ENCODE measurements at places on chromosomes 4 and X.

GRCh38 chr4:67452100-67452845, 93.0 kb downstream of the CENPC start:
- DNase-seq: no peak

DNA sequence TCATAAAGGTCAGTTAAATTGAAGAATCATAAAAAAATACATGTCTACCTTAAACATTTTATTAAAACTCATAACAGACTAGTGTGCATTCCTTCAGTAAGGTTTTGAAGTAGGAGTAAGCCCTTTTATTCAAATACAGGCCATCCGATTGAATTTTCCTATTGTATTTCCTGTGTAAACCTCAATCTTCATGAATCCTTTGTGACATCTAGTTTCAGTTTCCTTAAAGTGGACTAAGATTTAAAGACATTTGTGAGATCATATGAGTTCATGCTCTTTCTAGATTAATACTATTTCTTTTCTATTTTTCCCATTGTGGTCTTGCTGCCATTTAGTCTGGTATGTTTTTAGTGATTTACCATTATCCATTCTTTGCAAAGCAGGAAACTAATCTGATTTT, 644.7 kb upstream of the BOD1L1 start:
- DNase-seq: no peak

GRCh38 chr4:183478123-183478522, 26.7 kb upstream of the ING2 start:
- no peak for DNase-seq

DNA sequence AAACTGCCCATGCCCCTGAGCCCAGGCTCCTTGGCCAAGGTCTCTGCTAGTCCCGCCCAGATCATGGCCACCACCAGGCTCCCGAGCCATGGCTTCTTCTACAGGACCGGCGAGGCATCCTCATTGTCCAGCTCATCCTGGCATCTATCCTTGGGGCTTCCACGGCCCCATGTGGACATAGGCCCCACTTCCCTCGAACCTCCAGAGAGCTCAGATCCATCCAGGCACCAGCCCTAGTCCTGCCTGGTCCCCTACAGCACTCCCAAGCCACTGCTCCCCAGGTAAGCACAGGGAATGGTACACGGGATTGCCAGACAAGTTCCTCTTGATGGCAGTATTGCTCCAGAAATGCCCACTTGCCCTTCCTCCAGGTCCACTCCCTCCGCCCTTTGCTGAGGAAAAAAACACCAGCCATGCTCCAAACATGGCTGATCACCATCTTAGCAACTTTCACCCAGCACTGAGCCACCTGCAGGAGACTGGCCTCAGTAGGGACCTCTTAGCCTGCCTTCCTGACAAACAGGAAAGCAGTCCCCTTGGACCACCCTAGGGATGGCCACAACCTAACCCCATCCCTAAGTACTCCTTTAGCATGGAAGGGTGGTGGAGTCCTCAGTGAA, 272.1 kb upstream of the AGTR2 start:
- no peak for DNase-seq

- no peak for DNase-seq
Observed at GRCh38 chr4:40241941-40242340, 45.1 kb downstream of the RHOH start.

GRCh38 chrX:10447564-10448214, 172.7 kb downstream of the MID1 start:
- no peak for DNase-seq

DNA sequence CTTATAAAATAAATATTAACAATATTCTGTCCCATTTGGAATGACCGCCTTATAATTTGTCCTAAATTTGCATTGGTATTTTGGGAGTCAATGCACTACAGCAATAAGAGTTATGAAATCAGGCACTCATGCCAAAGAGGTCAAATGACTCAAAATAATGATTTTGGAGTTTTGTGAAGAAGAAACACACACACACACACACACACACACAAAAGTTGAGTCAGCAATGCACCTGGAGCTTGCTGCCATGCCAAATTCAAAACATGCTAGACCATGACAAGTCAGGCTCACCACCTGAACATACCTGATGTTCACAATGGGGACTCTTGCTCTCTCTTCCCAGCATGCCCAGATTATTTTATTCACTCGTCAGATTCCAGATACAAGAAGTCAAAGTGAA, 56.7 kb downstream of the PROM1 start:
- no peak for DNase-seq

- no peak for DNase-seq
Observed at GRCh38 chrX:11113731-11114130, 2.6 kb downstream of the HCCS start.

DNA sequence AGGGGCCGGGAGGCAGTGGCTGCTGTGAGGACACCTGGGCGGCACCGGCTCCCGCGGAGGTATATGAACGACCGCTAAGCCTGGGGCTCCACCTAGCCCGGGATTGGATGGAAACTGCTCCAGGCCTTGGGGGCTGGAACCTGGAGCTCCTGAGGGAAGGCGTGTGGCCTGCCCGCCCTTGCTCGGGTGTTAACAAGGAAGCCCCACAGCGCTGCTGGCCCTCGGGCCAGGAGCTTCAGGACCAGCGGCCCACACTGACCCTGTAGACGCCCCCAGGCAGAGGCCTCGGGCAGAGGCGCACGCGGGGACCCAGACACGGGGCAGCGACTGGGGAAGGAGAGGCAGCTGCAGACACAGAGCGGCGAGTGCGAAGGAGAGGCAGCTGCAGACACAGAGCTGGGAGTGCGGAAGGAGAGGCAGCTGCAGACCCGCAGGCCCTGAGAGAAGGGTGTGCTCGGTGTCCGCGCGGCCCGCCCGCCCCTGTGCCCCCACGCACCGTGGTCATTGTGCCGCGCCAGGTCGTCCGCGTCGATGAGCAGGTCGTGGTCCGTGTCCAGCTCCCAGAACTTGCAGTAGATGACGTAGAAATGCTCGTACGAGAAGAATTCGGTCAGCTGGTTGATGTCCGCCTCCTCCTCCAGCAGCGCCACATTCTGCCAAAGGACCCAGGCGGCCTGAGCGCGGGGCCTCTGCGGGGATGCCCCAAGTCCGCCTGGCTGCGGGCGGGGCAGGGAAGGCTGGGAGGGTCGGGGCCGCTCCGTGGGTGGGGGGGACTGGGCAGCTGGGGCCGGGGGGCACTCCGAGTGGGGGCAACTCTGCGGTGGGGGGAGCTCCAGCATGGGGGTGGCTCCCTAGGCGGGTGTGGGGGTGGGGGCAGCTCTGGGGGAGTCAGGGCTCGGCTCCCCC, 26.7 kb upstream of the GTPBP6 start:
- DNase-seq: no peak

DNA sequence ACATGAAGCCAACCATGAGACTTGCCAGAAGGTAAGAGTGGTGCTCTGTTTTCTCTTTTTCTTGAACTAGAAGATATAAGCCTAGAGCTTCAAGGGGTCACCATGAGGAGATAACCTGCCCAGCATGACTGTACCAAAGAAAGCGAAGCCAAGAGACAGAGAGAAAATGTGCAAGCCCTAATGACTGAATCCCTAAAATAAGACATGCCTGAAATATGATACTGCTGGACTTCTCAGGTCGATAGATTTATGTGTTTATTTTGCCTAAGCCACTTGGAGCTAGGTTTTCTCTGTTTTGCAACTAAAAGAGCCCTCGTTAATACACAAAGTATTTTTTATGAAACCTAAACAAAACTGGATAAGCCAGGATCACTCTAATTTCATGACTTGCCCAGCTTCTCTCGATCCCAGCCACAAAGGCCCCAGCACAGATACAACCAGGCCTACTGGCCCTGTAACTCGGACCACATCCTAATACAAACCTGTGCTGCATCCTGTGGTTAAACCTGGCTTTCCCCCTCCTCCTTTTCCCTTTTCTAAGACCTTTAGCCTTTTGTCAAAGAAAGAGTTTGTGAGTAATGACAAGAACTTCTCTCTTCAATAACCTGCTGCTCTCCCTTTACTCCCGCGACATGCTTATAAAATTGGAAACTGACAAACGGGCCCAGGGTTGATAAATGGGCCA, 185.8 kb downstream of the APBB2 start:
- DNase-seq: no peak

DNA sequence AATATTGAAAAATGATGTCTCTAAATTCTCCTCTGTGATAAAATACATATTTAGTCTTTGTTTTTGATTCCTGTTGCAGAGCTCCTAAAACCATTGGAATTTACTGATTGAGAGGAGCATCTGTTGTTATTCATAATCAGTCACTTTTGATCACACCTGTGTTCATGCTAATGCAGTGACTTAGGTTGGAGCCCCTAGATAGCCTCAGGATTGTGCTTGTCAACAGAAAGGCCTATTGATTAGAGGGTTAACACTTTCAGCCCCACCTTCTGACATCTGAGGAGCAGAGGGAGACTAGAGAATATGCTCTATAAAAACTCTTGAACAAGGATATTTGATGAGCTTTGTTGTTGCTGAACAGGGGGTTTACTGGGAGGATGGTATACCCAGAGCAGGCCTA, 409.5 kb upstream of the ADGRL3 start:
- DNase-seq: no peak

DNA sequence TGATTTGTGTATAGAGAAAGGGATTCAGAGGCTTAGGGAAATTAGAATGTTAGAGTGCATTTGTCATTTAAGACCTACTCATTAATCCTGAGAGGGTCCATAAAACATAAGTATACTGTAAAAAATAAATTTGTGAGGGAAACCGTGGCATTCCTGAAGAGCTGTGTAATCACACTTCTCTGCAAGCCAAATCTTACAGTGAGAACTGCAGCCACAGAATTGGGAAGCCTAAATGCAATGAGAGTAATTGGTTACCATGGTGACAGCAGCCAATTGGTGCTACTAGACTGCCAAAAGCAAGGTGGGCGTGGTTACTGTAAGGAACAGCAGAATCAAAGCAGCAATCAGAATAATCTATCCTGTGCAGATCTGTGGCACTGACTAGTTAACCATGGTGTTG, 345.2 kb upstream of the GRID2 start:
- DNase-seq: no peak

DNA sequence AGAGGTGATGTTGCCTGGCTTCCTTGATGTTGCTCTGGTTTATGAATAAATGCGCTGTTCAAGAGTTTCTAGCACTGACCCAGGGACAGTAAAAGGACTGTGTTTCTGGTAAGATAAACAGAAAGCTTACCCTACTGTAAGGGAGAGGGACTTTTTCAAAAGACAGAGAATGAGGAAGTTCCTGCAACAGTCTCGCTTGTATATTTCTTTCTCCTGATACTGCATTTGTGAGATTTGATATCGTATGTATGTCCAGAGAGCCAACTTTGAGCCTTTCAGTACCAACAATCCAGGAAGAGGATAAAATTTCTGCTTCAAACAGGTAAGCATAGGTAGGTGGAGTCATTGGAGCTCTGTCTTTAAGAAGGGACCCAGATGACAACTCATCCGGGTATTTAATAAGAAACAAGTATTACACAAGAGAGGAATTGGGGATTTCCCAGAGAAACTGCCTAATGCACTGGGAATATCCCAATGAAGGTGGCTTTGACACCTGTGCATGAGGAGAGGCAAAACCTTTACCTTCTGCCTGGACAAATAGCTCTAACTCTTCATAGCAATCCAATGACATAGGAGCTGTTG, 773 bp downstream of the DAPP1 start:
- DNase-seq: no peak

DNA sequence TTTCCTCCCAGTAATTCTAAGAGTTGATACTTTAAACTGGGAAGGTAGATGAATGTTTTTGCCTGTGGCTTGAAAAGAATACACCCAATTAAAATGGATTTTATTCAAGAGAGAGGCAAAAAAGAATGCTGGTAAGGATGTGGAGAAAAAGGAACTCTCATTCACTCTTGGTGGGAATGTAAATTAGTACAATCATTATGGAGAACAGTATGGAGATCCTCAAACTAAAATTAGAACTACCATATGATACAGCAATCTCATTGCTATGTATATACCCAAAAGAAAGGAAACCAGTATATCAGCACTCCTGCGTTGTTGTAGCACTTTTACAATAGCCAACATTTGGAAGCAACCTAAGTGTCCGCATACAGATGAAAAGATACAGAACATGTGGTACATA, 75.2 kb downstream of the ANKRD50 start:
- DNase-seq: no peak

DNA sequence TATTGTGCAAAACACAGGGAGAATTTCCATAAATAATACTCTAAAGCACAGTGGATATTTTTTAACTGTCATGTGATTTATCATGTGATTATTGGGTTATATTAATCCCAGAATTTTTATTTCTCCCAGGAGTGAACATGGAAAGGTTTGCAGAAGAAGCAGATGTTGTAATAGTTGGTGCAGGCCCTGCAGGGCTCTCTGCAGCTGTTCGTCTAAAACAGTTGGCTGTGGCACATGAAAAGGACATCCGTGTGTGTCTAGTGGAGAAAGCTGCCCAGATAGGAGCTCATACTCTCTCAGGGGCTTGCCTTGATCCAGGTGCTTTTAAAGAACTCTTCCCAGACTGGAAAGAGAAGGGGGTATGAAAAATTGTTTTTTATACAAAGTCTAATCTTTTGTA, 10.0 kb downstream of the ETFDH start:
- no peak for DNase-seq

GRCh38 chr4:77854431-77855111, 8.1 kb upstream of the MRPL1 start:
- no peak for DNase-seq

- no peak for DNase-seq
Observed at GRCh38 chrX:24079411-24079810, 24.7 kb downstream of the EIF2S3 start.

DNA sequence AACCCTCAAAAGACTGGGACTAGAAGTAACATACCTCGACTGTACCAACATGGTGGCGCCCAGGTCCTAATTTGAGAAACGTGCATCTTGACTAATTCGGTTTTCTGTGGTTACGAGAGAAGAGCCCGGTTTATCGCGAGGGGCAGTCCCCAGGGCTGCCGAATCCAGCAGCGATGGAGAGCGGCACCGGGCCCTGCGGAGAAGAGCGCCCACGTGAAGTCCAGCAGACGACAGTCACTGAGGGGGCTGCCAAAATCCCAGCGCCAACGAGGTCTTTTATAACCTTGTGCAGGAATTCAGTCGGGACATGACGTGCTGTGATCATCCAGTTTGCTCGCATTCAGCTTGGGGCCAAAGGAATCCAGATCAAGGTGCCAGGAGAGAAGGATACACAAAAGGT, 187.5 kb upstream of the SLITRK2 start:
- DNase-seq: no peak

GRCh38 chr4:115229873-115230272, 116.5 kb upstream of the NDST4 start:
- DNase-seq: no peak

DNA sequence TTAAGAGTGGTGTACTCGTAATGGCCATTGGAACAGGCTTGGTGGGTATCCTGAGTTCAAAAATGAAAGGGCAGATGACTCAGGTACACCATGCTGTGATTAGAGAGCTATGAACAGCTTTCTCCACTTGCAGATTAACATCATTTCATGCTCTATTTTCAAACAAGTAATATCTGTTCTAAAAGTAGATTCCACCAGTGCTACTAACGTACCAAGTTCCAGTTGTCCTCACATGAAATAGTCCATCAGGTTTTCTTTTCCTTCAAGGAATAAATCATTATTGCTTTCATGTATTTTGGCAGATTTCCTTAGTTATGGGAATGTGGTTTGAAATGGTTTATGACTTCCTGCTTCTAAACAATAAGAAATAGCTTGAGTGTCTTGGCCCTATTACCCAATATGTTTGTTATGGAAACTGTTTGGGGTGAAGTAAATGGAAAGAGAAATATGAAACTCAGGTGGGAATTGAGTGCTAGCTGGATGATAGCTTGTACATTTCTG, 49.9 kb downstream of the PCDH7 start:
- no peak for DNase-seq

- DNase-seq: no peak
Observed at GRCh38 chrX:31190221-31190975, 118.6 kb upstream of the FTHL17 start.

GRCh38 chrX:97294041-97294440, 410.3 kb downstream of the RPA4 start:
- no peak for DNase-seq

Data from AG04449 (cell line).